ENCODE measurements at places on chromosomes 12 and 14.

GRCh38 chr12:117318591-117318990, 42.8 kb downstream of the NOS1 start:
- no peak for DNase-seq

DNA sequence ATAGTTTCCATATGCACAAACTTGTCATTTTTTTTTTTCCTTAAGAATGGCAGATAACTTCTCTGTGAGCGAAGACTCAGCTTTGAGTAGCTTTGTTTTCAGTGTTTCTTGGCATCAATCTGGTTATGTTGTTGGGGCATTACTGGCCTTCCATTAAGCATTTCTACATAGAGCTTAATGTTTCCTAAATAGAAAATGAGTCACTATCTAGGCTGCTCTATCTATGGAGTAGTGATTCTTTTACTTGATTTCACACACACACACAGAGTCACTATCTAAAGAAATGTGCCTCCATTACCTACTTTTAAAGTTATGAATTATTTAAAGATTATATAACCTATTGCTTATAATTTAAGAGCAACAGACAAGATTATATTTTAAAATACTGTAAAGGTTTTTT, 53.9 kb downstream of the TMEM260 start:
- DNase-seq = no peak

- DNase-seq = no peak
These were observed 82.6 kb downstream of the C2CD5 start for GRCh38 chr12:22461786-22462185.

- DNase-seq = no peak
These were observed 443.6 kb upstream of the SOX5 start for GRCh38 chr12:24393071-24393470.

DNA sequence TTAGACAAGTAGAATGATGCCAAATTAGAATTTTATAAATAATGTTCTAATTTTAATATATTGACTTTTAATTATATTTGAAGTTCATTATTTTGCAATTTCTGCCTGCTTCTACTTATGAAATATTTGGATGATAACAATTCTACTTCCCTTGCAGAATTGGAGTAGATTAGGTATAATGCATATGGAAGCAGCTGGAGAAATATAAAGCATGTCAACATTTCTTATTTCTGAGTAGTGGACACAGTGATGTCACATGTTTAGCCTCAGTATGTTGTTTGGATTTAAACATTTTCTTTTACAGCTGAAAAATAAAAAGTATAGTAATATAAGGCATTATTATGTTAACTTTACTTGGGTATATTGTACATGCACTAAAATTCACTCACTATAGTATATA, 344.2 kb upstream of the E2F7 start:
- DNase-seq = no peak

DNA sequence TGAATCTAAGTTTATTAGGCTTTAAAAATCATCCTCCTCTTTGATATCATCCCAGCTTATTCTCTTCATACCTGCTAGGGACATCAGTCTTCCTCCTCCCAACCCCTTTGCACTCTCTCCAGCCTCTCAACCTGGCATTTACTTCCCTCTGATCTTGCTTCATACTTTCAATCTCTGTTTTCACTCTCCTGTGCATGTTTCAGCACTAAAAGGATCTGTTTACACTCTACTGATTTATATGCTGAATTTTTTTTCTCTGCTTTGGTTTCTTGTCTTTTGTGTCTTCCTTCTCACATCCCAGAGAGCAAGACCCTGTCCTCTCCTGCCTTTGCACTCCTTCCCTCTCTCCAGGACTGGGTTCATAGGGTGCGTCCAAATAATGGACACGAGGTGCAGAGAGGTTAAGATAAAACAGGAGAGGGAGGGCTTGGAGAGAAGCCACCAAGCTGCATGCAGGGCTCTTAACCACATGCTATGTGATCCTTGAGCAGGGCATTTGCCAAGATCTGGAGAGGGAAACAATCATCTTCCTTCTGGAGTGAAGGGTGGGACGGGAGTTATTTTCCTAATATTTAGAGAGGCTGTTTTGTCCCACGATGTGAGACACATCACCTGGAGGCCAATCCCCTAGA, 3.0 kb upstream of the CISTR start:
- DNase-seq = no peak

GRCh38 chr14:63770187-63770807, 42.4 kb upstream of the SGPP1 start:
- peak; percentile 63 for DNase-seq

DNA sequence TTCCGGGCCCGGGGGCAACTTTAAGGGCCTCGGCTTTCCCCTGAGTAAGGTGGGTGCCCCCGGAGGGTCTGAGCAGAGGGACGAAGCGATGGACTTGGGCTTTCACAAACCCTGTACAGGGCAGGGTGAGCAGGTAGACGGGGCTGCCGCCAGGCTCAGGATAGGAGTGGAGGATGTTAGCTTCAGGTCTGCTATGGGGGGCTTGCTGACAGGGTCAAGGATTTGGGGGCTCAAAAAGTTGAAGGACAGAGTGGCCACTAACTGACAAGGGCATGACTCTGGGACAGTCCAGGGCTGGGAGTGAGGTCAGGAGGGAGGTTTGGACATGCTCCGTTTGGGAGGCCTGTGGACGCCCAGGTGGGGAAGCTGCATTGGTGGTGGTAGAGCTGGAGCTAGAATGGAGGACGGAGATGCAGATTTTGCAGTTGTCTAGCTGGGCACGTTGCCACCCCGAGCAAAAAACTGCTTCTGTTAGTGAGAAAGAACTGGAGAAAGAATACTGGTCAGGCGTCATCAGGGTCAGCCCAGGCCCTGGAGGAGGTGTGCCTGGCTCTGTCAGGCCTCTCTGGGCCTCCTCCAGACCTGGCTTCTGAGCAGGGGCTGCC, 113.3 kb downstream of the ADGRD1 start:
- no peak for DNase-seq

GRCh38 chr14:73739174-73739898, 25.2 kb upstream of the PNMA1 start:
- no peak for DNase-seq

DNA sequence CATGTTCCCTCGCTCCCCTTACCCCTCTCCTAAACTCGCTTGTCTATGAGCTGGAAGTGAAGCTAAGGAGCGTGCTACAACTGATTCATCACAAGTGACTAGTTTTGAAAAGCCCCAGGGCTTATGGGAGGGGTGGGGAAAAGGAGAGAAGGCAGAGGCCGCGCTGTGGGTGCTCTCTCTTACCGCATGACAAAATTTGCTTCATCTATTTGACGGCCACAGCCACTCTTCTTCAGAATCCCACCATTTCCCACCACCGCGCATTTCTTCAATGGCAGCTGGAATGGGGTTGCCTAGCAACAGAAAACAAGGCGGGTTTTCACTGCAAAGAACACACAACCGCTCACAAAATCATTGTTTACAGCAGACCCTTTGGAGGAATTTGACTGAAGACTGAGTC, 79.4 kb downstream of the ST8SIA1 start:
- DNase-seq = no peak

DNA sequence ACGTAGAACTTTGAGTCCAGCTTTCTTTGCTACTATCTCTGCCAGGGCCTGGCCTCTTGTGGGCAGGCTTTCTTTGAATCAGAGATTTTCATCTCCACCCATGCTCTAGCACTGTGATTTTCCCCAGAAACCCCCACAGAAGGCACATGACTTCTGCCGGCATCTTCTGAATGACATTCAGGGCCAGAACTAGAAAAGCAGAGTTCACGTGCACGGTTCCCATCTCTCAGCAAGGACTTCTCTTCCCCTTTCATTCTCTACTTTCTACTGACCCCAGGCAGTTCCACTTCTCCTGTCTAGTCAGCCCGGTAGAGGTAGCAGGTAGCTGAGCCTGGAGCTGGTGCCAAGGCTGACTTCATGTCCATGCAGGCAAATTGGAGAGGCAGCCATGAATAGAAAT, 26.9 kb downstream of the BATF start:
- DNase-seq = no peak

DNA sequence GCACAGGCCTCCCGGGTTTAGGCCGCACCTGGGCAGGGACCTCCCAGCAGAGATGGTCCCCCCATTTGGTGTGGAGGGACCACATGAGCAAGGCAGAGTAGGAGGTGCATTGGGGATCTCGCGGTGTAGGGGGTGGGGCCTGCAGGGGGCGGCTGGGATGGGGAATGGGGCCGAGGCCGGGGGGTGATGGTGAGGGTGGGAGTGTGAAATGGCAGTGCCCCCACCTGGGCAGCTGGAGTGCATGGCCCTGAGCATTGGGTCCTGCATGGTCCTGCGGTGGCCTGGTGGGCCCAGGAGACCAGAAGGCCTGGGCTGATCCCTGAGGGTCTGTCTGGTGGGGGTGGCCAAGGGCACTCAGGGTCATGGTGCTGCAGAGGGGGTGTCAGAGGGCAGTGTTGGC, 111.8 kb downstream of the KIF26A start:
- no peak for DNase-seq

DNA sequence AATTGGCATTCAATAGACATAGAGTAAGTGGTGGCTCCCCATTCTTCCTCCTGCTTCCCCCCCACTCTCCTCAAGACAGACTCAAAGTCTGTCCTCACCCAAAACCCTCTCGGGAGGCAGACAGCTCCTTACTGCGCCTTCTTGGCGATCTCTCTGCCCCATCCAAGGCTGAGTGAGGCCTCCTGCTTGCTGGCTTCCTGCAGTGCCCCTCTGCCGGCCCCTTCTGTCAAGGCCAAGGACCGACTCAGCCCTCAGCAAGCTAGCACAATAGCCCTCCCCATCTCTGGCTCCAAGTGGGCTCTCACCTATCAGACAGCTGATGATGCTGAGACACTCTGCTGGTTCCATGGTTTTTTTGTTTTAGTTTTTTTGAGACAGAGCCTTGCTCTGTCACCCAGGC, 62.5 kb upstream of the DLK1 start:
- no peak for DNase-seq

DNA sequence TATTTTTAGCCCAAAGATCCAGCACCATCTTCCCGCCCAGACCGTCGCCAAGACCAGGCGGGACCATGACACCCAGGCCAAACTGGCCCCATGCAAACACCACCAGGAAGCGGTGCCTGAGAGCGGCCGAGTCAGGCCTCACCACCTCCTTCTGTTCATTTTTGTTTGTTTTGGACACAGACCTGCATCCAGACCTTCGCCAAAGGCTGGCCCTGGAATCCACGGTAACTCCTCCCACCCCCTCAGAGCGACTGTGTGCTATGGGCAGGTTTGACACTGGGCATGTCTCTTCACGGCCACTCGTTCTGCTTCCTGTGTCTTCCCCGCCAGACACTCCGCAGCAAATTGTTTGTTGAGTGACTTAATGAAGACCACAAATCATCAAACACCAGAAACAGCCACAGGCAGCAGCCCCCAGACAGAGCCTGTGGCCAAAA, 47.1 kb downstream of the NCOR2 start:
- DNase-seq = peak; percentile 87

DNA sequence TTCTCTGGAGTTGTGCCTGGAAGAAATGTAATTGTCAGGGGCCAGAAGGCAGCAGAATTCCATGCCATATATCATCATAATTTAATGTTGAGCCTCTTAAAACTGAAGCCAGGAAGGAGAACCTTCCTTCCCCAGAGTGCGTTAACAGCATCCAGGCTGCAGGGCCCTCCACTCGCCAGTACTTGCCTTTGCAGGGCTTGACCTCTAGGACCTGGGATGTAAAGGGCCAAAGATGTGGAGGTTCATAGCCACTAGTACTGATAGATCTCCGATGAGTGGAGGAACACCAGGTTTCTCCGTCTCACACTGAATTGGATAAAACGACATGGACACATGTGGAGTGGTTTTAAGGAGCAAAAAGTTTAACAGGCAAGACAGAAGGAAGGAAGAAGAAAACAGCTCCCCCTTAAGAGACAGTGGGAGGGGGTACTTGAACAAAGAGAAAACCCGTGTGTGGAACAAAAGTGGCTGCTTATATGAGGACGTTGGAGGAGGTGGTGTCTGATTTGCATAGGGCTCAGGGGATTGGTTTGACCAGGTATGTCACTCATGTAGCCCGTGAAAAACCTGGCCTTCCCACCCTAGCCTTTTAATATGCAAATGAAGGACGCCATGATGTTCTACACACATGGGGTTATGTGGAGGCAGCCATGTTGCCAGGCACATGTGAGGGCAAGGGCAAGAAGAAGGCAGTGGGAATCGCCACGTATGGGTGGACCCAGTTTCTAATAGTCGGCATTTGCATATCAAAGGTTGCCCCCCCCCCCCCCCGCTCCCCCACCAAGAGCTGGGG, 38.8 kb upstream of the WSCD2 start:
- no peak for DNase-seq

- no peak for DNase-seq
These were observed 191.7 kb downstream of the ALG10B start for GRCh38 chr12:38508246-38508645.

- DNase-seq = no peak
These were observed 29.5 kb upstream of the INF2 start for GRCh38 chr14:104659764-104660523.

GRCh38 chr12:44285321-44285960, 449.6 kb downstream of the TMEM117 start:
- peak; percentile 13 for DNase-seq

- DNase-seq = no peak
These were observed 283.1 kb downstream of the FLRT2 start for GRCh38 chr14:85813040-85813439.

GRCh38 chr14:99029145-99029915, 242.7 kb downstream of the BCL11B start:
- no peak for DNase-seq

GRCh38 chr12:115597157-115597712, 680.3 kb downstream of the MED13L start:
- no peak for DNase-seq

GRCh38 chr14:93984070-93984469, 7.7 kb upstream of the ASB2 start:
- DNase-seq = no peak

DNA sequence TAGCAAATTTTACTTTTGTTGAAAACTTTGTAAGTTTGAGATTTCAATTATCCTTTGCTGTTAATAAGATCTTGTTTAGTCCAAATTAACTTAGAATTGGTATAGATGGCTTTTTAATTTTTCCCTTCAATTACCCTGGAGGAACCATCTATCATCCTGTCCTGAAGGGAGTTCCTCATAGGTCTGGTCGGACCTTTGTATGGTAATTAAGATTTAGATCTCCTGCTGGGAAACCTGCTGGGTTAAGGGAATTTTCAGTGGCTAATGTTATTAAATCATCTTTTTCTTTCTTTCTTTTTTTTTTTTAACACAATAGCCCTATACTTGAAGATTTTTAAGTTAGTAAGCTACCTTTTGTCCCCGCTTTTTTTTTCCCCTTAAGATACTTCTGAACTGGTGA, 63.0 kb upstream of the PRMT8 start:
- no peak for DNase-seq

All from endothelial cell of umbilical vein (primary cell).